ENCODE measurements at places on chromosomes 1 and 21.

DNA sequence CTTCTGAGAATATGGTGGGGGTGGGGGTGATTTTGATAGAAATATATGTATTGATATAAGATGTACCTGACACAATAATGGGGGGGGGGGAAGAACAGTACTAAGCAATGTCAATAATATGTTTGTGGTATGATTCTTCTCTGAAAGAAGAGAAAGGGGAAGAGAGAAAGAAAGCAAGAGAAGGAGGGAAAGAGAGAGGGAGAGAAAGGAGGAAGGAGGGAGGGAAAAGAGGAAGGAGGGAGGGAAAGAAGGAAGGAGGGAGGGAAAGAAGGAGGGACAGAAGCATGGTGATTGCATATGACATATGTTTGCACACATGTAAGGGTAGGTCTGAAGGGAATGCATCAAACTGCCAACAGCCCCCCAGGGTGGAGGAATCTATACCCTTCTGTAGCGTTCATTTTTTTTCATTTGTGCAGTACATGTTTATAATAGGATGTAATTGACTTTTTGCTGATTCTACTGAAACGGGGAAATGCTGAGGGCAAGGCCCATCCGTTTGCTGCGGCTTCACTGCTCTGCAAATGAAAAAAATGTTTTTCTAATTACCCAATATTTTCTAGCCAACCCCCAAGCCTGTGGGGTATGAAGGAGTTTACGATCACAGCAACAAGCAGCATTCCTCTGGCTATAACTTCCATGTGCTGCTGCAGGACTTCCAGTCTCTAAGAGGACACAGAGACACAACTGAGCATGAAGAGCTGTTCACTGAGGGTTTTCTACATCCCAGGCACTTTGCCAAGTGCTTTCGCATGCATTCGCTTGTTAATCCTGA, 119.3 kb upstream of the ZC3H12A start:
- no peak for DNase-seq

DNA sequence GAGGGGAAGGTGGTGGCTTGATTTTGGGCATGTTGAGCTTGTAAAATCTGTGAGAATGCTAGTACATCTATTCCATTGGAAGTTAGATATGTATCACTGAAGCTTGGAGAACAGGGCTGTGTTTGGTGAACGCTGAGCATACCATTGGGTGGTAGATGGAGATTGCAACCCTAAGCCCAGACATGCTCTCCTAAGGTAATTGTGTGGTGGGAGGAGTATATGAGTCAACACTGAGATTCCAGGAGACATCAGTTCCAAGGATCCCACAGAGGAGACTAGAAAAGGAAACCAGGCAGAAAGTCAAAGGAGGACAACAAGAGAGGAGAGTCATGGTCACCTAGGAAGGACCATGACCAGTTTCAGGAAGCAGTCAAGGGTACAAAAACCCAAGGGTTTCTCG, 60.4 kb downstream of the KIF21B start:
- DNase-seq, result no peak

GRCh38 chr1:9298282-9298681, 5.6 kb downstream of the SPSB1 start:
- DNase-seq, result no peak

GRCh38 chr1:56236688-56237087, 342.7 kb downstream of the PLPP3 start:
- DNase-seq, result no peak

GRCh38 chr1:155207806-155208540, at the start of gene THBS3:
THBS3 (minus strand) TSS chr1:155207897; CDS start chr1:155207876, 21 bp downstream.
- DNase-seq, result no peak

GRCh38 chr1:245440922-245441321, 286.1 kb downstream of the KIF26B start:
- DNase-seq, result no peak

- no peak for DNase-seq
Observed at GRCh38 chr1:23799570-23800399, 769 bp downstream of the GALE start.

- no peak for DNase-seq
Observed at GRCh38 chr1:182617734-182618351, 13.7 kb upstream of the RGS16 start.

- no peak for DNase-seq
Observed at GRCh38 chr1:171280599-171280998, 32.3 kb downstream of the FMO1 start.

GRCh38 chr1:57026624-57027354, 61.0 kb upstream of the C8B start:
- no peak for DNase-seq

- no peak for DNase-seq
Observed at GRCh38 chr1:31583995-31584868, 7.9 kb downstream of the TINAGL1 start.

GRCh38 chr1:53599481-53599880, 139.5 kb downstream of the GLIS1 start:
- DNase-seq, result no peak

GRCh38 chr1:36846357-36846756, 188.0 kb downstream of the GRIK3 start:
- no peak for DNase-seq

- peak; percentile 39 for DNase-seq
Observed at GRCh38 chr1:56397409-56397808, 182.0 kb downstream of the PLPP3 start.

DNA sequence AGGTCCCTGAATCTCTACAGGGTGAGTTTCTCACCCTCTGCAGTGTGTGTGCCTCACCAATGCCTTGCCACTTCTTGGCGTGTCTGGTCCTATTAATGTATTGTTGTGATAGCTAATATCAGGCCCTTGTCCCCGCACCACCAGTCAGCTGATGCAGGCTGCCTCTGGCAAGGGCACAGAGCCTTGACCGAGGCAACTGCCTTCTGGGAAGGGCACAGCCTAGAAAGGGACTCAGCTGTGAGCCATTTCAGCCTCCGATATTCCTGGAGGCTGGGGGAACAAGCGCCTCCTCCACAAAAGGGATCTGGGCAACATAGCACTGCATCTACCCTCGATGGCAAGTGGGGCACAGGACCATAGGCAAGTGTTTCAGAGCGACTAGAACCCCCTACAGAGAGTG, 27.0 kb downstream of the IL10RB start:
- no peak for DNase-seq

- DNase-seq, result no peak
Observed at GRCh38 chr1:198564716-198565115, 24.2 kb upstream of the ATP6V1G3 start.

GRCh38 chr1:36864823-36865601, 169.3 kb downstream of the GRIK3 start:
- no peak for DNase-seq

- DNase-seq, result no peak
Observed at GRCh38 chr1:206892351-206892984, 4.8 kb upstream of the IL24 start.

GRCh38 chr1:241213139-241213538, 143.9 kb downstream of the RGS7 start:
- no peak for DNase-seq

DNA sequence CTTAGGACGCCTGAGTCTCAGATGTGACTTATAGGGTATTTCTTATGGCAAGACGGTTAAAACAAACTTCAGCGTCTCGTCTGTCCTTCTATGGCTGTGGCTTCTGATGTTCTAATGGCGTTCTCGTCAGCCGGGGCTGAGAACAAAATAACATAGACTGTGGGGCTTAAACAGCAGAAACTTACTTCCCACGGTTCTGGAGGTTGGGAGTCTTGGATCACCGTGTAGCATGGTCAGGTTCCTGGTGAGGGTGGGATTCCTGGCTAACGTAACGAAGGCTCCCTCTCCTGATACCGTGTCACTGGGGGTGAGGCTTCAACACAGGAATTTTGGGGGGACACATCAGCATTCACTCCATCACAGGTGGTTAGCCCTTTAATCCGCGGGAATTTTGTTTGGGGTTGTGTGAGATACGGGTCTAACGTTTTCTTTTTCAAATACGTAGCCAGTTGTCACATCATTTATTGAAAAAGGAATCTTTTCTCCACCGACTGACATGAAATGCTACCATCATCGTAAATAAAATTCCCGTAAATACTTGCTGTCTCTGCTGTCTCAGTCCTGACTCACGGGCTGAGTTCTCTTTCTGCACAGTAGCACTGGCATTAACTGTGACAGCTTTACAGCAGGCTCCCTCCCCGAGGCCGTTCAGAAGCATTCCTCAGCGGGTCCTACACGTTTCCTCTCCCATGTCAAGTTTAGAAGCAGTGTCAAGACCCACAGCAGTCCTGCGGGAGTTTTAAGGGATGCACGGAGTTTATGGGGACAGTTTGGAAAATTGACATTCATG, 8.1 kb upstream of the POFUT2 start:
- DNase-seq, result peak; percentile 83

GRCh38 chr1:241932845-241933244, 24.7 kb upstream of the BECN2 start:
- no peak for DNase-seq

- no peak for DNase-seq
Observed at GRCh38 chr1:210790196-210790595, 343.8 kb downstream of the KCNH1 start.

DNA sequence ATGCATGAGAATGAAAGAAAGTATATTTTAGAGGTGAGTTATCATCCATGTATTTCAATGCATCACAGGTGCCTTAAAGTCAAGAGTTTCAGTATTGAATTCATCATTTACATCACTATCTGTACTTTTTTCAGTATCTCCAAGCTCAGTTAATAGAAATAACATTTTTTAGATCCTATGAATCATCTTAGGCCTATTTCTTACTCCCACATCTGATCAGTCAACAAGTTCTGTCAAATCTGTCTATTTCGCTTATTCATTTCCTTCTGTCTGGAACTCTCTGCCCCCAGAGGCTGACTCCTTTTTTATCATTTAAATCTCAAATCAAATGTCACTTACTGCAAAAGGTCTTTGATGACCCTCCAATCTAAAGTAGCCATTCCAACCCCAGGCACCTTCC, 295.2 kb downstream of the LRRC7 start:
- DNase-seq, result no peak

- DNase-seq, result no peak
Observed at GRCh38 chr1:198638894-198639635, at the start of gene PTPRC. PTPRC (plus strand) TSS chr1:198639040; CDS start chr1:198639269, 229 bp downstream.

GRCh38 chr1:226082587-226082917, 20.0 kb downstream of the H3-3A start:
- DNase-seq, result no peak

DNA sequence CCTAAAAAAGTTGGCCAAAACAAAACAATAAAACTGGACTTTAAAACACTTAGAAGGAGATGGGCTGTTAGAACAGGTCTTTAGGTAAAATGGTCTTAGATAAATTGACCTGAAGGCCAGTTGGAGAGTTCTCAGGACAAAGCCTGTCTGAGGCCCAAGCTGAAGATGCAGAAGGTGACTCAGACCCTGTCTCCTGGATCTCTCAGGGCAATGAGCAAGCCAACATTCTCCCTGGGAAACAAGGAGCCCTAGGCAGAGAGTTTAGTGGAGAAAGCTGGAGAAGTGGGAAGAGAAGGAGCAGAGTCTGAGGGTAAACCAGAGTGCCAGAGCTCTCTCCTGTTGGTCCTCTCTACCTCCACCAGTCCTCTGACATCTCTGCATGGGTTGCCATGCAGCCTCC, 70.1 kb downstream of the FCRL5 start:
- no peak for DNase-seq

- no peak for DNase-seq
Observed at GRCh38 chr1:177053648-177054047, 110.9 kb downstream of the ASTN1 start.

GRCh38 chr1:236895665-236896387, 100.7 kb downstream of the MTR start:
- no peak for DNase-seq

DNA sequence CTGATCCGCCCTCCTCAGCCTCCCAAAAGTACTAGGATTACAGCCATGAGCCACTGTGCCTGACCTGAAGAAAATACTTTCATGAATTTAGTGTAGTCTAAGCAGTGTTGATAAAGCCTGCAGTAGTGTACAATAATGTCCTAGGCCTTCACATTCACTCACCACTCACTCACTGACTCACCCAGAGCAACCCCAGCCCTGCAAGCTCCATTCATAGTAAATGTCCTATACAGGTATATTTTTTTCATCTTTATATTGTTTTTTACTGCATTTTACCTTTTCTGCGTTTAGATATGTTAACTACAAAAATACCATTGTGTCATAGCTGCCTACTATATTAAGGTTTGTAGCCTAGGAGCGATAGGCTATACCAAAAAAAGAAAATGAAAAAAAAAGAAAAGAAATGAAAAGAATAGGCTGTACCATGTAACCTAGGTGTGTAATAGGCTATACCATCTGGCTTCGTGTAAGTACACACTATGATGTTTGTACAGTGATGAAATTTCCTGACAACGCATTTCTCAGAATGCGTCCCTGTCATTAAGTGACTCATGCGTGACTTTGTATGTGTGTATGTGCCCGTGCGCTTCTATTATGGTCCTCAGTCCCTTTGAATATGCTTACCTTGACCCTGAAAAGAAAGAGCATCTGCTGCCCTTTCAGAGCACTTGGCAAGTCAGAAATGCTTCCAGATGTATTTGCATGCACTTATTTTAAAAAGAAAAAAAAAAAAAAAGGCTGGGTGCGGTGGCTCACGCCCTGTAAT, 9.2 kb upstream of the SLAMF8 start:
- no peak for DNase-seq

All from AG09309 (cell line).